Dermis microvascular lymphatic vessel endothelial cell (primary cell): ENCODE measurements at places on chromosomes 2 and 18. TPM values are rescaled to one million over a fixed set of nuclear protein-coding genes. Genes with fewer than 3 reads are reported as not detected.

SKOR2 gene
- total RNA-seq, result not detected in 2 replicates

- DNase-seq, result no peak
These were observed 247.5 kb upstream of the CDH20 start for GRCh38 chr18:61085761-61086160.

DNA sequence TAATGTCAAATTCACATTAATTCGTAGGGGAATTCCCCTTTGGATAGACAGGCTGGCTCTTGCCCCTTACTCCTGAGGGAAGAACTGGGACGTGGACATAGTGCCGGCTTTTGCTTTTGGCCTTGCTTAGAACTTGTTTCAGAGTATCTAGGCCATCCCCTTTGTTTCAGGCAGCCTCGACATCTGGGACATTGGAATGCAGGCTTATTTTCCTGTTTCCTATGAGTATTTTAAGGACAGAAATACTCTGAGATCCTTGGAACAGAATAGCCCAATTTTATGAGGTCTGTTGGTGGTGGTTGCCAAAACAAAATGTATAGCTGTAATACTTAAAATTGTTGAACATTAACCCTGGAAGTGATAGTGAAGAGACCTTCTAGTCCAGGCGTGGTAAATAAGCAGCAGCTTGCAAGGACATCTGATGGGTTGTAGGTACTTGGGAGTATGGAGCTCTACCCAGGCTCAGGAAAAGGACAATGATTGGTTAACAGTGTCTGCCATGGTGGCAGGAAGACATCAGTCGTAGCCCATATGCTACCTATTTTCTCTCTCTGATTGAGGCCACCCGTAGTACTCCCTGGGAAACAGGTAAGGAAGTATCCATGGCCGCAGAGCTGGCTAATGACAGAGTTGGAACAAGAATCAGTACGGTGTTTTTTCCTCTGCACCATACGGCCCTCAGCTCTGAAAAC, 112.4 kb downstream of the CDK15 start:
- no peak for DNase-seq

GRCh38 chr2:219167997-219168396, 1.8 kb downstream of the SLC23A3 start:
- DNase-seq, result no peak
